Caco-2 (cell line): ENCODE measurements at places on chromosomes 3 and 15. TPM values are rescaled to one million over a fixed set of nuclear protein-coding genes. Genes with fewer than 3 reads are reported as not detected.

DNA sequence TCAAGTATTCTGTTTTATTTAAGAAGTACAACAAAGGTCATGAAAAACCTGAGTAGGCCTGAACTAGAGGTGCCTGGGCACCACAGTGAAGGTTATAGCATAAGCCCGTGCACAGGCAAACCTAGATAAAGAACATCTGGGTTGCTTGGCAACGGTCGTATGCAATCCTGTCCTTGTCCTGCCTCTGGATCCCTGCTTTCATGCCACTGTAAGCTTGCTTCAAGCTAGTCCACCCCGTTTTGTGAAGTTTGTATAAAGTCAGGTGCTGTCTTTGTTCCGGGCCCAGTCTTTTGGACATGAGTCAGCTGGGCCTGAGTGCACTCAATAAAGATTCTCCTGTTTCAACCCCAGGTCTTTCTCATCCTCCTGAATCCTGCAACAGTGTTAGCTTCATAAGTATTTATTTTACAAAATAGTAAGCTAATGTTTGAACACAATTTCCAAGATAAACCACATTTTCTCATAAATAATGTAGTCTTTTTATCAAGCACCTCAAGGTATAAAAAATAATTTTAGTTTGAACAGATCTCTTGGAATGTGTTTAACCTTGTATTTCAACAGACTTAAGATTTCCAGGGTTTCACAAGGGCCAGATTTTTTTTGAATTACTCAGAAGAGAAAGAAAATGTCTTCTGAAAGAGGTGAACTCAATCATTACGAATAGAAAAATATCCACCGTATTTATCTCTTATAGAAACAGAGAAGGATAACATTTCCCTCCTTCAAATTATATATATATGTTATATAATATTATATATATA lies 14.3 kb upstream of the SLC9C1 start:
- DNase-seq, result peak; percentile 56

- DNase-seq, result no peak
Measured at GRCh38 chr3:188979669-188980310, 192.0 kb upstream of the TPRG1 start.

GRCh38 chr15:67775998-67776397 lies 49.3 kb upstream of the SKOR1 start:
- DNase-seq, result no peak

DNA sequence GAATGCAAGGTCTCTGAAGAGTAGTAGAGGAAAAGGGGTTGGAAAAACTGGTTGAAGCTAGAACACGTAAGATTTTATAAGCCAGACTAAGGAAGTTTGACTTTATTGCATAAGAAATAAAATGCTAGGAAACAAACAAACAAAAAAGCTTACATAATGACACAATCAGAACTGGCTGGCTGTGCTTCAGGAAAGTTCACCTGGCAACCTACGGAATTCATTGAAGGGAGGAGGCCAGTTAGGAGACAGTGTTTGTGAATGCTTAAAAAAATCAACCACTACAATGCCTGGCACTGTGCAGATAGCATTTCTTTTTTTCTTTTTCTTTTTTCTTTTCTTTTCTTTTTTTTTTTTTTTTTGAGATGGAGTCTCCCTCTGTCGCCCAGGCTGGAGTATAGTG lies 1.9 kb upstream of the ICE2 start:
- DNase-seq, result no peak

- DNase-seq, result no peak
Measured at GRCh38 chr3:66693461-66694031, 192.7 kb upstream of the LRIG1 start.

DNA sequence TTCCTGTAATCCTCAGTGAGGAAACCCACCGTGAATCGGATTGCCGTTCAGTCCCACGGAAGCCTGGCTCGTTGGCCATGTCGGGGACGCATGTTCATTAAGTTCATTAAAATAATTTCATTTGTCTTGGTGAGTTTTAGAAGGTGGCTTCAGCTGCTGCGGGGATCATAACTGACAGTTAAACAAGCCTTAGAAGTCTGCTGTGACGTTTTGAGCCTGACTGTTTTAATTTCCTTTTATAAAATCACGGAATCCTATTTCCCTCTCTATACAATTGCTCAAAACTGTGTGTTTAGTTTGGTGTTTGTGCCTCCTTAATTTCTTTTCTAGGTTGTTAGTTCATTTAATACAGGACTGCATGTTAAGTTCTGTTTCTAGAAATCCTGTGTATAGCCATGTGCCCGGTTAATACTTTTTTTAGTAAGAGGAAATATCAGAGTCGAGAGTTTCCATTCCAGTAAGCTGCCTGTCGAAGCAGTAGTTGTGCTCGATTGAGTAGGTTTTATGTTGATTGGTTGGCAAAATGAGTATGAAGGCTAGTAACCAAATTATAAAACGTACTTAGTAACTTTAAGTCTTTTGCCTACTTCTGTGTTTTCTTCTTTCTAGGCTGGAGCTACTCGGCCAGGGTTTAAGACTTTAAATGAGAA lies 705 bp downstream of the NIPA2 start:
- DNase-seq, result no peak

- no peak for DNase-seq
Measured at GRCh38 chr3:172150913-172151650, 111.7 kb downstream of the FNDC3B start.

DNA sequence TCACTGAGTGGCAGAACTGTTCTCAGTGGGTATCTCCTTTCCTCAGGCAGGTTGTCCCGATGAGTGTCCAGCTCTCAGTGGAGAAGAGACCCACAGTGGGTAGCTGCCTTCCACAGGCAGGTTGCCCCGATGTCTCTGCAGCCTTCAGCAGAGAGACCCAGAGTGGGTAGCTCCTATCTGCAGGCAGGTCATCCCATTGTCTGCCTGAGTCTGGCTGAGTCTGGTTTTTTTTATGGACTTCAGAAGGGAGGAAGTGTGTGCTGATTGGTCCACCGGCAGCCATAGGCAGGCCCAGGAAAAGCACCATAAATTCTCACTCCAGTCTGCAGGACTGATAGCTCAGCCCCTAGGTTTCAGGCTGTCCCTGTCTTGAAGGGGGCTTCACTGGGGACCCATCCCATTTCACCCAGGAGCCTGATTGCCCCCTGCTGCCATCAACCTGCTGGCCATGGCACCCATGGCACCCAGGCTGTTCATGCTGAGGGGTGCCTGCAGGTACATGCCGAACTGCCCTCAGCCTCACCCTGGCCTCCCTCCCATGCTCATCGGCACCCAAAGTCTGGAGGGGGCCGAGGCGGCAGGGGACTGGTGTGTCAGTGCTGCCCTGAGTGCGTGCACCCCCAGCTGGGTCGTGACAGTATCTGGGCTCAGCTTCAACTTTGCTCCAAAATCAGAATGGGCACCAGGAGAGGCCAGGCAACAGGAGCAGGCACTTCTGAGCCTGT lies 3.6 kb upstream of the LIMD1 start:
- DNase-seq, result no peak

GRCh38 chr3:16311960-16312451 lies 47.0 kb downstream of the OXNAD1 start:
- no peak for DNase-seq

DNA sequence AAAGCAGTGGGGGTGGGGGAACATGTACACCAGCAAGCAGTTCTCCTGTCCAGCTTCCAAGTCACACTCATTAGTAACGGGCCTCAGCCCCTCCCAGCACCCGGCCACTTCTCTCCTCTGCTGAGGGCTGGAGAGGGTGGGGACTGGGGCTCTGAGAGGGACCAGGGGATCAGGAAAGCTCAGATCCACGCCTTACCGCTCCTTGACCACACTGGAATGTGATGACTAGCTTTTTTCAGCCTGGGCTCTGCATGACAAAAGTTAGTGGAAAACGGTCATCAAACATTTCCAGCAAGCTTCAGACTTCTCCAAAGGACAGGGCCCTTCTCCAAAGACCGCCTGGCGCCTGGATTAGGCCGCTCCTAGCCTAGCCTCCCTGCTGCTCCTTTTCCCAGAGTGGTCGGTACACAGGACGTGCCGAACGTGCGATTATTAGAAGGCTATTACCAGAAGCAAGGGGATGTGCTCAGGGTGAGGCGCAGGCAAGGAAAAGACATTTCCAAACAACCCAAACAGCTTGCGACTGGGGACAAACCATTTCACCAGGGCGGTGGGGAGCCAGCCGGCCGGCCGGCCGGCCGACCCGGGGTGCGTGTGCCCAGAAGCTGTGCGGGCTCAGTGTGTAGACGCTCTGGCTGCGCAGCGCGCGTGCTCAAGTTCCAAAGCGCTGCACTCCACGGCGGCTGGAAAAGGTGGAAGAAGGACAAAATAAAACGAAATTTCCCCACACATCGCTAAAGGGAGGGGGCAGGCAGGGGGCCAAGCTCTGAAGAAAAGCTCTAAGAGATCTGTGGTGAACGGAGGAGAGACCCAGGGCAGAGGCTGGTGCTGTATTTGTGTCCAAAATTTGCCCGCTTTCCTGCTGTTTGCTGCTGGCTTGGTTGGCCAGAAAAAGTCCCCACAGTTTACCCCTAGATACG lies 51.0 kb upstream of the SSR3 start:
- DNase-seq, result peak; percentile 37

DNA sequence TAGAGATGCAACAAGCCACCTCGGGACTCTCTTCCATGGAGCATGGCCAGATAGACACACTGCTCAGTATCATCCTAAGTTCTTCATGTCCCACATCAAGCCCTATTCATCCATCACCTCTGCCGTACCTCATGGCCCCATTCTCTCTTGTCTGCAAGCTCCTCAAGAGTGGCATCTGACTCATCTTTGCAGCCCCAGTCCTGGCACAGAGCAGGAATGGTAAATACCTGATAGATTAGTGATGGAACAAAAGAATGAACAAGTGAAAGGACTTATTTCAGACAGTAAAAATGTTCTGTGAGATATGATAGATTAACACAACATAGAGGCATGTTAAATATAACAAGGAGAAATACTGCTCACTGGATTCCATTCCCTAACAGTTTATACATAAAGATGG lies 176.4 kb downstream of the ISL2 start:
- no peak for DNase-seq

DNA sequence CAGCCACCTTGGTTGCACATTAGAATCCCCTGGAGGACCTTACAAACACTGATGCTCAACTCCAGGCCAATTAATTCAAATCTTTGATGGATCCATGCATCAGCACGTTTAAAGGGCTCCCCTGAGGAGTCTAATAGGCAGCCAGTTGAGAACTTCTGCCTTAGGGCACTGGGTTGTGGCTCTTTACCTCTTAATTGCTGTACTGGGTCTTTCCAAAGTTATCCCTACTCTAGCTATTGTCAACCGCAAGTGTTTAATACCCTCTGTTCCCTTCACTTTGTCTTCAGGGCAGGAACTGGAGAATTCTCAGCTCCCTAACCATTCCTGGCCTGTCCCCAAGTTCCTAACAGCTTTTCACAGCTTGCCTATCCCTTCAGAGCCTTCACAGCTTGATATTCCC lies 15.0 kb upstream of the FAM174B start:
- DNase-seq, result no peak

- no peak for DNase-seq
Measured at GRCh38 chr15:67176195-67176971, 78.1 kb downstream of the AAGAB start.

- no peak for DNase-seq
Measured at GRCh38 chr3:29335438-29335837, 54.6 kb downstream of the RBMS3 start.

DNA sequence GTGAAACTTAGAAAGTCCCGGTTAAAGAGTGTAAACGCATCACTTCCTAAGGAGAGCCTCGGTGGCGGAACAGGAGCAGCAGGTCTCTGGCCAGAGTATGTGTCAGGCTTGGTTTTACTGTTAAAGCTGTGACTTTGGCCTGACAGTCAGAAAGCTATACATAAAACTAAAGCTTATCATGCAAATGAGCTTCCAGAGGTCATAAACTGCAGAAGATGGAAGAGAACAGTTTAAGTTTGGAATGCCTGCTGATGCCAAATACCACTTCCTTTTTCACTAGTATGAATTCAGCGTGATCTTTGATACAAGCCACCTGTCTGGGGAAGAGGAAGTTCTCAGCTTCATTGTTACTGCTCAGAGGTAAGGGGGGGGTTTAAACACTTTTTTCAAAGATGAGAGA lies 125.1 kb upstream of the CTDSPL start:
- no peak for DNase-seq

DNA sequence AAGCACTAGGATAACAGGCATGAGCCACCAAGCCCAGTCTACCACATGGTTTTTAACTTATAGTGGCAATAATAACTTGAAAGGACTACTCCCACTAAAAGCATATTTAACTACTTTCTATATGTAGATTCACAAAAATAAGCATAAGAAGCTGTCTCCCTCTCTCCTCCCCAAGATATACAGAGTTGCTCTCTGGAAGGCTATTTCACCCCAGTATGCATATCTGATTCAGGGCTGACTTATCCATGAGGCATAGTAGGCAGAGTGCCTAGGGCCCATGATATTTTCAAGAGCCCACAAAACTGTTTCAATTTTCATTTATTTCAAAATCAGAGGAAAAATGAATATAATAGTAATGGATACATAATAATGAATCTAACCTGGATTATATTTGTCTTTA lies 20.5 kb downstream of the ATP8B4 start:
- DNase-seq, result no peak

- no peak for DNase-seq
Measured at GRCh38 chr3:116920826-116921610, 211.4 kb downstream of the TUSC7 start.

- no peak for DNase-seq
Measured at GRCh38 chr15:87850916-87851315, 405.6 kb downstream of the NTRK3 start.

DNA sequence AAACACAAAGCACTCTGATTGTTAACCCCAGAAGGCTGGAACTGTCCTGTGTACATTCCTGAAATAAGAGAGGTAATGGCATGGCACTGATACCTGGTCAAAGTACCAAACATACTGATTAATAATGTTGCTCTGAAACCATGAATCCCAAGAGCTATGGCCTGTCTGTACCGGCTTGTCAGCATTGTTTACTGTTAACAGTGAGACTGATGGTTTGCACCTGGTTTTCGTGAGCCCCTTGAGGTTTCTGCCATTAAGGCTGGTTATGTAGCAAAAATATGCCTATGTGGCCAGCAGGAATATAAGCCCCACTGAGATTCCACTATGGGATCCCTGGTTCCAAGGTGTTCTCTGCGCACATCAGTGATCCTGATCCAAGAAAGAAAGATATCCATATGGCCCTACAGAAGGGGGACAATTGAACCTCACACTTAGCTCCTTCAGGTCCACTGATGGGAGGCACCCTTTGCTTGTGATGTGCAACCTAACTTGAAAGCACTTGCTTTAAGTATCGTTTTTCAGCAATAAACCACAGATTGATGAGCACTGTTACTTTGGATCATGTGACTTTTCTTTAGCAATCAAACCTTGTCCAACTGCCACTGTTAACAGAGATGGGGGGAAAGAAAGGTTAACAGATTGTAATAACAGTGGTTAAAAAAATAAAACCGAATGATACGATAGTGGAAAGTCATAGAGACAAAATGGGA lies 65.2 kb downstream of the TBL1XR1 start:
- DNase-seq, result no peak

INAFM2 gene
- 13.4 and 15.4 TPM in 2 replicates for total RNA-seq

ACTC1 gene
- total RNA-seq, result not detected in 2 replicates

IGSF10 gene
- total RNA-seq, result 2.6 TPM in 2 replicates

DLG1 gene
- total RNA-seq, result 167 and 170 TPM in 2 replicates

ESYT3 gene
- 5.7 and 7.6 TPM in 2 replicates for total RNA-seq
